Activated gamma-delta T cell treated with anti-CD3 and anti-CD28 coated beads, Interleukin-2, amount 50 U/mL, for 16 hours (primary cell): ENCODE measurements at places on chromosomes 6 and 20.

DNA sequence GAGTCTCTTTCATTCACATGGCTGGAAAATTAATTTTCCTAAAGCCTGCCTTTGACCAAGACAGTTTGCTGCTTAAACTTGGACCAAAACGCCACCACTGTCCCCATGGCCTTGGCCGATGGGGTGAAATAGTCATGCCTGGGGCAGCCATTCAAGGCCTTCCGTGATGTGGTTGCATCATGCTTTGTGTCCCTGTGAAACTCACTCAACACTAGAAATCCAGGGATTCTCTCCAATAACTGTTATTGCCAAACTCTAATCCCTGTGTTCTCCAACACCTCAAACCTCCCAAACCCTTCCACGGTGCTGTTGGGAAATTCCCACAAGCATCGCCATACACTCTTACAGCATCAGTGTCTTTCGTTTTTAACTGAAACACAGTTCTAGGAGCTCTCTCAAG is 1.4 kb upstream of the TXNDC5 start:
- DNase-seq = no peak

- DNase-seq = no peak
These were observed 151.7 kb downstream of the UST start for GRCh38 chr6:148898376-148899014.

DNA sequence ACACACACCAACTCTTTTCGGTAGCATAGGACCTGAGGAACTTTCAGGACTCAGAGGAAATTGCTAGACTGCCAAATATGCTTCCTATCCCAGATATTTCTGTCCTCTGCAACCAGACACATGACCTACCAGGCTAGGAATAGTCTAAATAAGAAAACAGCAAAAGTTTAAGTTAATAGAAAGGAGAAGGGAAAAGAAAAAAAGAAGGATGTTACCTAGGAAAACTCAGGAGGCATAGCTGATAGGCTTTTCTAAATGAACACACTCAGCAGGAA is 74.6 kb downstream of the MAP3K5 start:
- DNase-seq = no peak

GRCh38 chr6:16546861-16547260 is 214.4 kb downstream of the ATXN1 start:
- DNase-seq = no peak

GRCh38 chr20:11103866-11104265 is 430.1 kb upstream of the JAG1 start:
- no peak for DNase-seq

DNA sequence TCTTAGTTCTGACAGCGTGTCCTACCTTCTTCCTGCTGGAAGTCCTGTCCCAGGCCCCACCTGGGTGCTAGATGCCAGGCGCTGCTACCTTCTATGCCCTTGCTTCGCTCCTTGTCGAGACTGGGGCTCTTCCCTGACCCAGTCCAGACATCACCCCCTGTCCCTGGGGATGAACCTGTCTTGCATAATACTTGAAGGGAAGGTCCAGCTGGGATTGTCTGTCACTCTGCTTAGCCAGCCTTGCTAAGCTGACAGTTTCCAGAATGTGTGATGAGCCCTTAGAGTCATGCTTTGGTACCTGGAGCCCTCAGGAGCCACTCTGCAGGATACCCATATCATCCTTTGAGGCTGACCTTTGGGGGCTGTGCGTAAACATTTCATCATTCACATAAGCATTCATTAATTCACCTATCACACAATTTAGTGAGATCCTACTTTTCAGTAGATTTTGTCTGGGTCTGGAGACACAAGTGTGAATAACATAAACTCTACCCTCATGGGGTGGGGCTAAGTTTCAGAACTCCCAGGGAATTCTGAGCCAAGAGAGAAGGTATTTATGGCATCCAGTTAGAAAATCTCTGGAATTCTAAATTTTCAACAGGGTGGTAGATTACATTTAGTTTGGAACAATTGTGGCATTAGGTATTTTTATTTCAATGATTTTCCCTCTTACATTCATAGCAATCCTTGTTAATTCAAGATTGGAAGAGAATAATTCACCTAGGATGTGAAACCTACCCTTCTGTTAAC is 151.1 kb upstream of the HDAC2 start:
- no peak for DNase-seq

DNA sequence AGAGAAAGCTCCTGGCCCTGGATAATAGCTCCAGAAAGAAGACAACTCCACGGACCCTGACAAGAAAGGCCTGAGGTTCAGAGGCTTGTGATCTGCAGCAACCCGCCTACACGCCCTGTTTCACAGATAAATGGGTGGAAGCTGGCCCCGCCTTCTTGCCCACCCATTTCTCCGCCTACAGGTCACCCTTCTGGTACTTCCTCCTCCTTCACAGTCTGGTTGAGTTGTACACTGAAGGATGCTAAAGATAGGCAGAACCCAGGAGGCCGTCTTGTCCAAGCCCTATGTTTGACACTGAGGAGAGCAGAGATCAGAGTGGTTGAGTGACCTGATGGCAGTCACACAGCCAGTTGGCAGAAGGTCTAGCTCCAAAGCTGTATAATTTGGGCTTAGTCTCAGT is 34.2 kb upstream of the MDGA1 start:
- DNase-seq = peak; percentile 20

DNA sequence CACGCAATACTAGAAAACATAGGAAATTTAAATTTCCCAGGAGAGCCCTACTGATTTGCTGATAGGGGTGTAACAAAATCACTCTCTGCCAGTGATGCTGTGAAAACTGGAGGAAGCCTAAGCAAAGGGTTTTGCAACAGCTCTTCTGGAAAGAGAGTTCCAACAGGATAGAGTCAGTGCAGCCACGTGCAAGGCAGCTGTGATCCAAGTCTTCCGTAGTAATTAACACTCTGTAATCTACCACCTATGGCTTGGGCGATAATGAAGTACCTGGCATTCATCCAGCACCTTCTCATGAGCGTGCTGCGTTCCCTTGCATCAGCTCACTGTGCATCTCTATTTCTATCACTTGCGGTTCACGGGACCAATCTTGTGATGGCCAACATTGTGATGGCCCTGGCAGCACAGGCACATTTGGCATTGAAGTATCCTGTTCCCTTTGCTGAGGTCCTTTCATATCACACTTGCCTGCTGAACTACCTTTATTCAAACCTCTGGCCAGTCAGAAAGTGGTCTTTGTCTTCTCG is 48.2 kb downstream of the IRF4 start:
- no peak for DNase-seq

DNA sequence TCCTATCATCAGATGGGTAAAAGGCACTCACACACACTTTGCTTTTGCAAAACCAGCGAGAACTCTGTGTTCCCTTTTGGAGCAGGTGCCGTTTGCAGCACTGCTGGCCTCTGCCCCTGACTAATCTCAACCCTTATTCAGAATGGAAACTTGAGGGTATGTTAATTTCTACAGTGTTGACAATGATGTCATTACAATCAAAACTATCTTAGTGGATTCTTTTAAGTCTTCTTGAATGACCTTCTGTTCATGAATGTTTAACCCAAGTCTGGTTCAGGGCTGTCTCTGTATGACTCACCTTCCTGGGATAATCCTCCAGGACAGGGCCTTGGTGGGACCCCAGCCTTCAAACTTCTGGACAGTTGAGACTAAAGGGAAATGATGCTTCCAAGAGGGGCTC is 197.9 kb downstream of the CDH4 start:
- no peak for DNase-seq

GRCh38 chr6:5673019-5673790 is 333.5 kb downstream of the NRN1 start:
- DNase-seq = no peak

DNA sequence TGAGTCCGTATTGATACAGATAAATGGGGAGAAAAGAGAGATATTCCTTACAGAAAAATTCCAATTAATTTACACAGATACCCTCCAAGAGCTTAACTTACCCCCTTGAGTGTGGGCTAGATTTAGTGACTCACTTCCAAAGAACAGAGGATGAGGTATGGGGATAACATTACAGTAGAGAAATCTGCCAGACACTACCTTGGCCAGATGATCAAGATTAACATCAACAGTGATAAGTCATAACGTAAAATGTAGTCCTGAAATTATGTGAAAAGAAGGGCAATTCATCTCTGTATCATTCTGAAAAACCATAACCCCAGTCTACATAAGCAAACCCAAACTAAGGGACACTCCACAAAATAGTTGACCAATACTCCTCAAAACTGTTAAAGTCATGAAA is 69.3 kb downstream of the PDSS2 start:
- DNase-seq = no peak

DNA sequence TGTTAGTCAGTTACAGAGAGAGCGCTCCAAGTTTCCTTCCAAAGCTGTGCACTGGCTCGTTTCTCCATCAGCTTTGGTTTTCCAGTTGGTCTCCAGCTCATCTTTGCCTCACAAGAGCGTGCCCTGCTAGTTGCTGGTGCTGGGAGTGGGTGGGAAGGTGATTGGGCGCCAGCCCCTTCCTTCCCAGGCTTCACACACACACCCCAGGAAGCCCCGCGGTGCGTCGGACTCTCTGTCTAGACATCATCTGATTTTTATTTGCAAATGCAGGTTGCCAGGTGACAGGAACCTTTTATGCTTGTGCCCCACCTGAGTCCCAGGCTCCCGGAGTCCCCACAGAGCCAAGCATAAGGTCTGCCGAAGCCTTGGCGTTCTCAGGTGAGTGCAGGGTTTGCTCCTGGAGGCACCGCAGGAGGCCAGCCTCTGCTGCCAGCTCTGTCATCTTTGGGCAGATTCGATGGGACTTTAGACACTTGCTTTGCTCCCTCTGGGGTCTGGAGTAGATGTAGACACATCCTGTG is 7.1 kb downstream of the IRF4 start:
- no peak for DNase-seq

- DNase-seq = no peak
These were observed 35.9 kb upstream of the FAM50B start for GRCh38 chr6:3813150-3813780.

DNA sequence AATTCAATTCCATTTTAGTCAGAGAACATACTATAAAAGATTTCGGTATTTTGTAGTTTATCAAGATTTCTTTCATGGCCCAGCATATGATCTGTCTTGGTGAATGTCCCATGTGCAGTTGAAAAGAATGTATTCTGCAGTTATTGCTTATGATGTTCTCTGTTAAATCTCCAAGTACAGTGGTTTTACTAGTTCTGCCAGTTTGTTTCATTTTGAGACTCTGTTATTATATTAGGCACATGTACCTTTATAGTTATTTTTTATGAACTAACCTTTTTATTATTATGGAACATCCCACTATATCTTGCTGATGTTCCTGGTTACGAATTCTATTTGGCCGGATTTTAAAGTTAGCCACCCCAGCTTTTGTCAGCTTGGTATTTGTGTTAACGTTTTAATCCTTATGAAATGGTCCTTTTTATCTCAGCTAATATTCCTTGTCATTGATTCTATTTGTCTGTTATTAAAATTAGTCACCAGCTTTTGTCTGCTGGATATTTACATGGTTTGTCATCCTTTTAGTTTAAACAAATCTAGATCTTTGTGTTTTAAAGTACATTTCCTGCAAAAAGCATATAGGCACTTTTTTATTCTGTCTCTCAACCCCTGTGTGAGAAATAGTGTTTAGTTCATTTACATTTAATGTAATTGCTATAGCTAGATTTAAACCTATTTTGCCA is 48.9 kb downstream of the VTA1 start:
- no peak for DNase-seq

GRCh38 chr6:34235307-34236130 is 1.2 kb upstream of the HMGA1 start:
- DNase-seq = peak; percentile 39

- no peak for DNase-seq
These were observed 340.4 kb downstream of the SYNE1 start for GRCh38 chr6:152296648-152297376.

DNA sequence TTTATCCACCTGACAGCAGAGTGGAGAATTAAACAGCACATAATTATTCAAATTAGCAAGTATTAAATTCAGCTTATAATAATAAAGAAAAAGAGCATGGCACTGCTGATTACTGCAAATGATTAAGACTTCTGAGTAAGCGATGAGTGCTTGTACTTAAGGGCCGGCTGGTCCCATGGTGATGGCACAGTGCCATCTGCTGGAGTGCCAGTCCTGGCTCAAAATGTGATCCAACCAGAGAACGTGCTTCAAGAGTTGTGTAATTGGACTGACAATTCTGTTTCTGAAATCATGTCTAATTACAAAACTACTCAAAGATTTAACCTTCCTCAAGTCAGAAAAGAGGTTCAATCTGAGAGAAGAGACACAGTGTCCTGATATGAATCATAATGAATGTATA is 181.6 kb upstream of the RGS17 start:
- peak; percentile 3 for DNase-seq

GRCh38 chr20:38520261-38520660 is 47.6 kb downstream of the RALGAPB start:
- no peak for DNase-seq

GRCh38 chr6:25312034-25312620 is 33.0 kb downstream of the CARMIL1 start:
- no peak for DNase-seq

DNA sequence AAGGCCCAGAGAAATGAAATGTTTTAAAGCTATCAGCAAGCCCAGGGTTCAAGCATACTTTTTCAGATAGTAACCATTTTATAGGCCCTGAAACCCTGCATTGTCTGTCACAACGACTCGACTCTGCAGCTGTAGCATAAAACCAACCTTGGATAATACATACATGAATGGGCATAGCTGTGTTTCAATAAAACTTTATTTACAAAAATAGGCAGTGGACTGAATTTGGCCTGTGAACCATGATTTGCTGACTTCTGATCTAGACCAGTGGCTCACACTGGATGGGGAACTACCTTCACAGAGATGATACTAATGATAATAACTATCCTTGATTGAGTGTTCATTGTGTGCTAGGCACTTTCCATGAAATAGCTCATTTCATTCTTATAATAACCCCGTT is 97.3 kb upstream of the ZNFX1 start:
- no peak for DNase-seq

GRCh38 chr20:62111148-62111547 is 11.1 kb upstream of the LSM14B start:
- DNase-seq = no peak

- DNase-seq = no peak
These were observed 232.9 kb upstream of the SASH1 start for GRCh38 chr6:148109732-148110131.

- no peak for DNase-seq
These were observed 35.2 kb upstream of the EEF1E1 start for GRCh38 chr6:8137529-8137939.

DNA sequence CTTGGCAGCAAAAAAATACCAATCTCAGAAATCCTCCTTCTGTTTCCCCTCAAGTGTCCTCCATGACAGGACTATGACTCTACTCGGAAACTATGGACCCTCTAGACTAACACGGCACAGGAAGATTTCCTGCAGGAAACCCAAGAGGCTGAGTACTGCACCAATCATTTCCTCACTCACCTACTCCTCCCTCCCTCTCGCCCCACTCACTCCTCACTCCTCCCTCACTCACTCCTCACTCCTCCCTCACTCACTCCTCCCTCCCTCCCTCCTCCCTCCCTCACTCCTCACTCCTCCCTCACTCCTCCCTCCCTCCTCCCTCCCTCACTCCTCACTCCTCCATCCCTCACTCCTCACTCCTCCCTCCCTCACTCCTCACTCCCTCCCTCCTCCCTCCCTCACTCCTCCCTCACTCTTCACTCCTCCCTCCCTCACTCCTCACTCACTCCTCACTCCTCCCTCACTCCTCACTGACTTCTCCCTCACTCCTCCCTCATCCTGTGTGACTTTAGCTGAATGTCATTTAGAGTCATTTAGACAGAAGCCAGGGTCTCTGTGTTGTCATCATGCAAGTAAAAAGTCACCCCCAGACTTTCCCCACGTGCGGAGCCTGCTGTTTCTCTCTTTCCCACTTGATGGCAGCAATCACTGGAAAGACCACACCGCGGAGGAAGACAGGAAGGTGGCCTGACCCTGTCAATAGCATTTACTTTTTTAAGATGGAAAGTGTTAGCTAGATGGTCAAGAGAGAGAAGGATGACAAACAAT is 226.8 kb upstream of the PDE10A start:
- DNase-seq = no peak
